Fibroblast of skin of right quadriceps (primary cell): ENCODE measurements at places on chromosomes 13 and 19.

DNA sequence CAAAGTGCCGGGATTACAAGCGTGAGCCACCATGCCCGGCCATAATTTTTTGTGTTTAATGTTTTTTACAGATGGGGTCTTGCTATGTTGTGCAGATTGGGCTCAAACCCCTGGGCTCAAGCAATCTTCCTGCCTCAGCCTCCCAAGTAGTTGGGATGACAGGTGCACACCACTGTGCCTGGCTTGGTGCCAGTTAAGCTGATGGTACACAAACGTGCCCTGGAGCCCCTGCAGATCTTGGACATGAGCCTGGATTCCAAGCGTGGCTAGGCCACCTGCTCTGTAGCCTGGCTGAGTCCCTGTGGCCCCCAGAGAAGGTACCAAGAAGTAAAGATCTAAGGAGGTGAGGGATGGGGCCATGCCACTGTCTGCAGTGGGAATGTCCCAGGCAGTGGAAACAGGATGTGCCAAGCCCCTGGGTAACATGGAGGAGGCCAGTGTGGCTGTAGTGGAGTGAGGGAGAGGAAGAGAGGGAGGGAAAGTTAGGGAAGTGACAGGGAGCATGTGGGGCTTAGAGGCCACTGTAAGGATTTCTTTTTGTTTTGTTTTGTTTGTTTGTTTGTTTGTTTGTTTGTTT lies 7.0 kb downstream of the PRODH2 start:
- no peak for DNase-seq

DNA sequence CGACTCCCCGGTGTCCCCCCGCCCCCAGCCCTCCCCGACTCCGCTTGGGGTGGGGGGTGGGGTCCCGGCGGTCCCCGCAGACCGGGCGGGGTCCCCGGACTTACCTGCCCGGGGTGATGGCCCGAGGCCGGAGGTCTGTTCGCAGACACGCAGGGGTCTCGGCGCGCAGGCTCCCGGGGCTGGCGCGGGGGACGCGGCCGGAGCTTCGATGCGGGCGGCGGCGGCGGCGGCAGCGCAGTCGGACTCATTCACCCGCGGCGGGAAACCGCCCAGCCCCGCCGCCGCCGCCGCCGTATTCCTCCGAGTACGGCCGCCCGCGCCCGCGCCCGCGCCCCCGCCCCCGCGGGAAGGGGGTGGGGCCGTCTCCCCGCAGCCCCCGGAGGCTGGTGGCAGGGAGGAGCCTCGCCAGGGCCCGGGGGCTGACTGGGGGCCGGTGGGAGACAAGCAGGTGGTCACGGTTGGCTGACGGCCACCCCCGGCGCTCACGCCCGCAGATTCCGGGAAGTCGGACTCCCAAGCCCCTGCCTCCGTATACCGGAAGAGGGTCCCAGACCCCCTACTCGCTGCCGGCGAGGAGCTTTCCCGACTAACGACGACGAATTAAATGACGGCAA lies at the start of gene C2CD4C:
Gene C2CD4C (minus strand): TSS at position 246 of the 614 bp plus-strand sequence. CDS start 786 bp downstream, outside the sequence.
- no peak for DNase-seq

GRCh38 chr19:6023085-6023682 lies 45.2 kb upstream of the RANBP3 start:
- peak; percentile 78 for DNase-seq

DNA sequence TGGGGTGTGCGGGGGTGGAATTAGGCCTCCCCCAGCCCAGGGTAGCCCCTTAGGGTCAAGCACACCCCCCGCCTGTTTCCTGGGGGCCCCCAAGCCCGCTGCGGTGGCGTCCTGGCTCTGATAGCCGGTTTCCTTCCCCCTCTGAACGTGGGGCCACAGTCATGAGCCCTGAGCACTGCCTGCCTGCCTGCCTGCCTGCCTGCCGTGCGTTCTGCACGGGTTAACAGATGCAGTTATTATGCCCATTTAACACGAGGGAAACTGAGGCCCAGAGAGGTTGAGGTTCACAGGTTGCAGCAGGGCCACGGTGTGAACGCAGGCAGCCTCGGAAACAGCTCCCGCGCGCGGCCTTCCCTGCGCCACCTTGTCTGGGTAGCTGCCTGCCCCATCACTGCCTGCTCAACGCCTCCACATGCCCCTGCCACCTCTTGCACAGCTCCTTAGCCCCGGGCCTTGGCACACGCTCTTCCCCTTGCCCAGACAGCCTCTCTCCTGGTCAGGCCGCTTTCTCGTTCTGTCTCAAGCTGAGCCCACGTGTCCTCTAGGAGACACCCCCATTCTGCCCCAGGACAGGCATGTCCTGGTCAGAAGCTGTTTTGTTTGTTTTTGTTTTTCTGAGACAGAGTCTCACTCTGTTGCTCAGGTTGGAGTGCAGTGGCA lies 1.2 kb upstream of the GAMT start:
- no peak for DNase-seq

- no peak for DNase-seq
Observed at GRCh38 chr13:42532561-42533335, 41.2 kb upstream of the TNFSF11 start.

DNA sequence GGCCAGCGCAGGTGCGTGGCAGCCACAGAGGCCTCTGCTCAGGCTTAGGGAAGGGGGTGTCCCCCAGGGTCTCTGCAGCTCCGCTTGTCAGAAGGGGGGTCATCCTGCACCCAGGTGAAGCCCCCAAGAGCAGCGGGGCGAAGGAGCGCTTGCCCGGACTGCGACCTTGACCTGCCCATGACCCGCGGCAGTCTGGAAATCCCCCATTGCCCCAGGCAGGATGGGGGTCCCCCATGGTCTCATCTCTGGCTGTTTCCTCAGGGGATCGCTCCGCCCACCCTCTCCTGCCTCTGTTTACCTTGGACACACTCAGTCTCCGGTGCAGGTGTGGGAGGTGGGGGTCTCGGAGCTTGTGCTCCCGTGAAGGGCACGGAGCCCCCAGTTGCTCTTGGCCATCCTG lies 82.7 kb downstream of the KDM4B start:
- no peak for DNase-seq

- DNase-seq, result no peak
Observed at GRCh38 chr13:98427331-98427995, 149.4 kb downstream of the STK24 start.

GRCh38 chr13:110136660-110137585 lies 170.0 kb downstream of the COL4A1 start:
- no peak for DNase-seq

DNA sequence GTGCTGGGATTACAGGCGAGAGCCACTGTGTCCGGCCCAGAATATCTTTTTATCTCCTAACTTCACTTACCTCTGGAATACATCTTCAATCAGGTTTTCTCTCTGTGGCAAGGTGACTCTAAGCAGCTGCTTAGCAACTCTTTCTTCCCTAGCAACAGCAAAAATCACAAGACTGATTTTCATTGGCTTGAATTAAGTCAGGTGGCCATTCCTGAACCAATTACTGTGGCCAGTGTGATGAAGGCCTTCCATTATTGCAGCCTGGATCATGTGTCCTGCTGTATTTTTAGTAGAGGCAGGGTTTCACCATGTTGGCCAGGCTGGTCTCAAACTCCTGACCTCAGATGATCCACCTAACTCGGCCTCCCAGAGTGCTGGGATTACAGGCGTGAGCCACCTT lies 9.0 kb upstream of the LTBP4 start:
- peak; percentile 46 for DNase-seq

DNA sequence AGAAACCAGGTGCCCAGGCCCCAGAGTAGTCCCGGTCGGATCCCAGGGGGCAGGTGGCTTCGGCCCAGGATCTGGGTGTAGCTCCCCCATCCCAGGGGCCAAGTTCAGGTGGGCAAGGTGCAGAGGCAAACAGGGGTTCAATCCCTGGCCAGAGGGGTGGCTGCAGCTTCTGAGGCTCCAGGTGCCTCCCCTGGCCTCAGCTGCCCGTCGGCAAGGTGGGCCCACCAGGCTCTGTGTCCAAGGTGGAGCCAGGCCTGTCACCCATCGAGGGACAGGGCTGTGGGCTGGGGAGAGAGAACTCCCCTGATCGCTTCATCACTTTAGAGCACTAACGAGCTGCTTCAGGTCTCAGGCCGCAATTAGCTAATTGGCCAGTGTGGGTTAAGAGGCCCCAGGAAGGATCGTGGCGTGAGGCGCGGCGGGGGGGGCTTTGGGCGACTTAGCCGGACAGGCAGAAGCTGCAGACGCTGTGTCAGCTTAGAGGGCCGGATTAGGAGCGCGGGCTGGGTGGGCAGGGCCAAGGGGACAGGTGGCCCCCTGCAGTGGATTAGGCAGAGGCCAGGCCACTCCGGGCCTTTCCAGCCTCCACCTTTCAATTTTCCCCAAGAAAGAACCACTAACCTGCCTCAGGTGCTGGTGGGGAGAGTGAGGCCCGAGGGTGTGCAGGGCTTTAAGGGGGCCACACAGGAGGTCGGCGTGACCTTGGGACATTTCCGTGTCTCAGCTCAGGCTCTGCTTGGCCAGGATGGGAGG lies 2.8 kb upstream of the RAX2 start:
- no peak for DNase-seq

- no peak for DNase-seq
Observed at GRCh38 chr13:71017607-71018006, 849.4 kb downstream of the DACH1 start.

DNA sequence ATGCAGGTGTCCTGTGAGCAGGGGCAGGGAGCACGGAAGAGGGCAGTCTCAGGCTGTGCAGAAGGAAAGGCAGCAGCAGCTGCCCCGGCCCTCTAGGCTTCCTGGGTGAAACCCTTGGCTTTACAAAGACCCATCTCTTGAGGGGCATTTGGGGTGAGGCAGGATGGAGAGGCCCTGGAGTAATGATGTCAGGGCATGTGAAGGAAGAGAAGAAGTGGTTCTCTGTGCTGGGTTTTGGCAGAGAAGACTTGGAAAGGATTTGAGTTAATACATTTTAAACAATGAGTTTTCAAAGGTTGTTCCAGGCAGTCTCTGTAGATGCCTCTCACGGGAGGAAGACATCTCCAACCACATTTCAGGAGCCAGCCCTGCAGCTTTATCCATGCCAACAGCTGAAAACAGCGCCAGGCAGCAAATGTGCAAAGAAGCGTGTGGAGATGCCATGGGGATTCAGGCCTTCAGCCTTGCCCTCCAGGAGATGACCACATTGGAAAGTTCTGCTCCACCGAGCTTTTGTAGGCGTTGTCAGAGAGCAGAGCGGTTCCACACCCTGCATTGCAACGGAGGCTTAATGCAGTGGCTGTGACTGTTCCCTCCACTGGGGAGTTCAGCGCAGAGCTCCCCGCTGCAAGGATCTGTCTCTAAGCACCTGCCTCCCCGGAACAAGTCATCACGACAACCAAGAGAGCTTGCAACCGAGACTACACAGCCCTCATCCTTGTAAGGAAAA lies 322.8 kb downstream of the UQCRFS1 start:
- DNase-seq, result no peak

DNA sequence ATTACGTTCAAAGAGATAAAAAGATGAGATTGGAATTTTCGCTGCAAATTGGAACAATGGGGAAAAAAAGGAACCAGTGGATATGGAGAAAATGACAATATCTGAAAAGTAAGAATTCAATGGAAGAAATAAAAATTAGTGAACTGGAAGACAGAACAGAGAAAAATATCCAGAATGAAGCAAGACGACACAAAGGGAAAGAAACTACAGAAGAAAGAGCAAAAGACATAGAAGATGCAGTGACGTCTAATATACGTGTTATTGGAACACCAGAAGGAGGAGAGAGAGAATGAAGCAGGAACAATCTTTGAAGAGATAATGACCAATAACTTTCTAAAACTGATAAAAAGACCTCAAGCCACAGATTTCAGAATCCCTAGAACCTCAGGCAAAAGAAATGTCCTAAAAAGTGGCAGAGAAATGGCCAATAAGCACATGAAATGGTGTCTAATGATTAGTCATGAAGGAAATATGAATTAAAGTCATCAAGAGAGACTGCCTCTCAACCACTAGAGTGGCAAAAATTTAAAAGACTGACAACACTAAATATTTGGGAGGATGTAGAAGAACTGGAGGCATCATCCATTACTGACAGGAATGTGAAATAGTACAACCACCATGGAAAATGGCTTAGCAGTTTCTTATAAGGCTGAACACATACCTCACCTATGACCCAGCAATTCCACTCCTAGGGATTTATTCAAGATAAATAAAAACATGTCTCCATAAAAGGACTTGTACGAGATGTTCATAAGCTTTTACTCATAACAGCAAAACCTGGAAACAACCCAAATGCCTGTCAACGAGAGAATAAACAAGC lies 56.5 kb downstream of the GADD45B start:
- DNase-seq, result peak; percentile 96

DNA sequence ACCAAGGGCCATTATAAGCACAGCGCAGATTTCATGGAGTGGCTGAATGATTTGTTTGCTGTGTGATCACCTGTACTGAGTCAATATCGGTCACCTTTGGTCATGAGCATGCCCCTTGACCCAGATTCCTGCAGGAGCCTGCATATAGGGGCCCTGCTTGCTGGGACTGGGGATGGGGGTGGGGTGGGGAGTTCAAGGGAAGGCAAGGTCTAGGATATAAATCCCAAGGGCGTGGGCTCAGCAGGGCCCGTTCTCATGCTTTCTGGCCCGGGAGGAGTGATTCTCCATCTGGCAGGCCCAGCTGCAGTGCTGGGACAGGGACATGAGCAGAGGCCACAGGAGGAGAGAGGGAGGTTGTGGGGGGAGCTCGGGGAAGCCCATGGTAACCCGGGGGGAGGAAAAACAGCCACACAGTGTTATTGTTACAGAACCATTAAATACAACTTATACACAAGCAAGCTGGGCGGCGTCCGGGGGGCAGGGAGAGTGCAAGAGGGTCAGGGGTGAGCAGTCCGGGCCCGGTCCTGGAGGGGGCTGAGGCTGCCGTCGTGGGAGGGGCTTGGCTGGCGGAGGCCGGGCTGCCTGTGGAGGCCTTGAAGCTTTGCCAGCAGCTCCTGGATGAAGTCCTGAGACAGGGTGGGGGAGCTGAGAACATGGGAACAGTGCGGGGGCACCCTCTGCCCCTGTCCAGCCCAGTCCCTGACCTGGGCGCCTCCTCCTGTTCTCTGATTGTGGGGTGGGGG lies 5.2 kb downstream of the PPP1R14A start:
- no peak for DNase-seq
